Anterior cingulate cortex (tissue), 58 donors: ENCODE measurements at places on chromosomes 5 and 9.

DNA sequence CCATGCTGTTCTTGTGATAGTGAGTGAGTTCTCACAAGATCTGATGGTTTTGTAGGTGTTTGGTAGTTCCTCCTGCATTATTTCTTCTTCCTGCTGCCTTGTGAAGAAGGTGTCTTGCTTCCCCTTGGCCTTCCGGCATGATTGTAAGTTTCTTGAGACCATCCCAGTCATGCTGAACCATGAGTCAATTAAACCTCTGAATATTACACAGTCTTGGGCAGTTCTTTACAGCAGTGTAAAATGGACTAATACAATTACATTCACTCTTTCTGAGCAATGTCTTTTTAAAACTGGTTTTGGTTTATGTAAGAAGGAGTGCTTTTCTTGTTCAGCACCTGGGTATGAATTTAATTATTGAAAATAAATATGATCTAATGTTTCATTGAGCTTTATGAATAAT lies 50.7 kb upstream of the ARRDC3 start:
- DNase-seq = no peak

GRCh38 chr9:87216897-87217455 lies 269.7 kb upstream of the GAS1 start:
- no peak for DNase-seq

DNA sequence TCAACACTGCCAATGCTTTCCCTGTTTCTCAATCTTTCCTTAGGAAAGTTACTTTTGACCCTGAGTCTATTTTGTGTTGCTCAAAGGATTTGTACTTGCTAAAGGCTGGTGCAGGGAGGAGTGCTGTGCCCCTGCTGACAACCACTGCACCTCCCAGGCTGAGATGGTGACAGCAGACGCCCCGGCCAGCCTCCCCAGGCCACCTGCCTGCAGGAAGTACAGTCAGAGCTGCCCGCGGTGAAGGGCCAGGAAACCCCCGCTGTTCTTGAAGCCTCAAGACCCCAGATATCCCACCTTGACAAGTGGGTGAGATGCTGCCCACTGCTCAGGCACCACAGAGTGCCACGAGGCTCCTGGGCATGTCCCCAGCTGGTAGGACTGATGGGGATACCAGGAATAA lies 44.2 kb upstream of the CKMT2 start:
- no peak for DNase-seq

GRCh38 chr5:6979061-6979460 lies 265.8 kb downstream of the TENT4A start:
- no peak for DNase-seq

- DNase-seq = peak; percentile 19
Measured at GRCh38 chr9:18747595-18747994, 273.6 kb downstream of the ADAMTSL1 start.
